ENCODE measurements at places on chromosomes 3 and 15. TPM values are rescaled to one million over a fixed set of nuclear protein-coding genes. Genes with fewer than 3 reads are reported as not detected.

The CAMP gene
- total RNA-seq: not detected

GRCh38 chr15:31554261-31554660, 227.6 kb downstream of the KLF13 start:
- no peak for DNase-seq
- H3K4me1 ChIP-seq: no peaks in the 10 kb centered on the region
- no peaks in the 10 kb centered on the region for H3K36me3 ChIP-seq
- H3K27ac ChIP-seq: no peak overlapping the region

DNA sequence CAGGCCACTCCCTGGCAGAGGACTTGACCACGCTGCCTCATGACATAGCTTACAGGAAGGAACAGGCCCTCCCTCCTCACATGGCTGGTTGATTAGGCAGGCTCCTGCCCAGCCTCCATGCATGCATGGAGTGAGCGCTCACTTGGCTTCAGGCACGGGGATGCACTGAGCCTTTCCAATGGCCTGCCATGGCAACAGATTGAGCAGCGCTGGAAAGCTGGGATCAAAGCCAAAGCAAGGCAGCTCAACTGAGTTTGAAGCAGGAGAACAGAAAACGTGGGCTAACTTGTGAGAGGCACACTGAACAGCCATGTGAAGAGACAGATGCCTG, 5.9 kb upstream of the GRAMD2A start:
- no peak for DNase-seq
- no peak overlapping the region for H3K4me3 ChIP-seq
- H3K27ac ChIP-seq: no peak overlapping the region

The EXD1 gene
- not detected for total RNA-seq

The LMAN1L gene
- not detected for total RNA-seq

The DCLK3 gene
- 0.62 TPM for total RNA-seq

The KIF9 gene
- total RNA-seq: 14.0 TPM

The MRPS25 gene
- total RNA-seq: 41.0 TPM

GRCh38 chr3:8736436-8736835, 2.8 kb downstream of the CAV3 start:
- H3K27me3 ChIP-seq: no peaks in the 10 kb centered on the region
- no peak overlapping the region for H3K27ac ChIP-seq
- H3K4me3 ChIP-seq: no peak overlapping the region
- peaks cover 14% of the 10 kb centered on the region for H3K4me1 ChIP-seq
- H3K36me3 ChIP-seq: no peaks in the 10 kb centered on the region
- no peak for DNase-seq

DNA sequence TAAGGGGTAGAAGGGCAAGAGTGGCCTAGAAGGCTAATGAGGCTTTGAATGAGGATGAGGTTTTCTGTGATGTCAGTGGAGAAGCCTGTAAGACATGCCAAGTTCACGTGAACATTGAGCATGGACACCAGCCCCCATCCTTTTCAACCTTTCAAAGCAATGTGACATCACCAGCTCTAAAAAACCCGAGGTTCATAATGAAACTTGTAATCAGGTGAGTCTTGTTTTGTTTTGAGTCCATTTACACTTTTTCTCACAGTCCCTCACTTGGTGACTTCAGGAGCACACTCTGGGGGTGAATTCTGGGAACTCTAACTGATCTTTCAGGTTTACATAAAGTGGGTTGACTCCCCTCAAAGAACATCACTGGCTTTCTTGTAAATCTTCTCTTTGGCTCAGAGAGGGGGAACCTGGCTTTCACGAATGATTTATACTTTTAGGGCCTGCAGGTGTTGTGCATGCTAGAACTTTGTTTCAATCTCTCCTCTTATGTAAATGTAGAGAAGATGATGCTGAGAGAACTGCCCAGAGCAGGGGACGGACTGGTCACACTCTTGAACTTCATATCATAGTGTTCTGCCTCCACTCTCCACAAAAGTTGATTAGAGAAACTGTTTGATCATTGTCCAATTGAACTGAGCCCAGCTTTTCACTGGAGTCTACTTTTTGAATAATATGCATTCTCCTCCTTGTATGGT, 224.7 kb upstream of the SATB1 start:
- H3K4me1 ChIP-seq: no peaks in the 10 kb centered on the region
- no peak for DNase-seq

The BNC1 gene
- total RNA-seq: 1.6 TPM

DNA sequence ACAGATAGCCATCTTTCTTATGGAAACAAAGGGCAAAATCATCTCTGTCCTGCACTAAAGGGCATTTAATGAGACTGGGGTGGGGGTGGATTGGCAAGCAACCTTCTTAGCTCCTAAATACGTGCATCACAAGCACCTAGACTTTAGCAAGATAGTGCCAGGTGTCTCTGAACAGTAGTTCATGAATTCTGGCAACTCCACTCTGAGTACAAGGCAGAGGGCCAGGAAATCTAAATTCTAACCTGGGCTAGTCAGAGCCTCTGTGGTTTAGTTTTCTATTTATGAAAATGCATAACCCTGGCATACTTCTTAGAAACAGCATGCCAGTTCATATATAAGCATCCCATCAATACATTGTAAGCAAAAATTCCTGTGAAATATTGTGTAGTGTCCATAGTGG, 788.5 kb downstream of the MCTP2 start:
- no peak overlapping the region for H3K4me3 ChIP-seq
- no peak for DNase-seq
- no peak overlapping the region for H3K27ac ChIP-seq
- H3K27me3 ChIP-seq: no peaks in the 10 kb centered on the region
- peaks cover 9% of the 10 kb centered on the region for H3K4me1 ChIP-seq
- no peaks in the 10 kb centered on the region for H3K36me3 ChIP-seq

DNA sequence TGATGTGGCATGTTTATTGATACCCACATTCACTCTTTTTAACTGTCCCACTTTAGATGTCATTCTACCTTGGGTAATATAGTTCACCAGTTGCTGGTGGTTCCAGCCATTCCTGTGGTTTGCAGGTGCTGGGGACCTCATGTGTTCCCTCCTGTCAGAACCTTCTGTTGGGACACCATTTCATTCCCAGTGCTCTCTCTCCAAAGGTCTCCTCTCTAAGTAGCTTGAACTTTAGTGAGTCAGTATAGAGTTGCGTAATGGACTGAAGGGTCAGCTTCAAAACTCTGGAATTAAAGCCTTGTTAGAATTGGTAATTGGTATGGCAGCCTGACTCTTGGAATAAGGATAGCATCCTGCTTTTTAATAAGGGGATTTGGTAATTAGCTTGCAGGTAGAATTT, 108.5 kb downstream of the PLCL2 start:
- H3K27me3 ChIP-seq: peaks cover 47% of the 10 kb centered on the region
- no peak overlapping the region for H3K27ac ChIP-seq
- no peaks in the 10 kb centered on the region for H3K4me1 ChIP-seq
- no peak for DNase-seq
- H3K36me3 ChIP-seq: no peaks in the 10 kb centered on the region

DNA sequence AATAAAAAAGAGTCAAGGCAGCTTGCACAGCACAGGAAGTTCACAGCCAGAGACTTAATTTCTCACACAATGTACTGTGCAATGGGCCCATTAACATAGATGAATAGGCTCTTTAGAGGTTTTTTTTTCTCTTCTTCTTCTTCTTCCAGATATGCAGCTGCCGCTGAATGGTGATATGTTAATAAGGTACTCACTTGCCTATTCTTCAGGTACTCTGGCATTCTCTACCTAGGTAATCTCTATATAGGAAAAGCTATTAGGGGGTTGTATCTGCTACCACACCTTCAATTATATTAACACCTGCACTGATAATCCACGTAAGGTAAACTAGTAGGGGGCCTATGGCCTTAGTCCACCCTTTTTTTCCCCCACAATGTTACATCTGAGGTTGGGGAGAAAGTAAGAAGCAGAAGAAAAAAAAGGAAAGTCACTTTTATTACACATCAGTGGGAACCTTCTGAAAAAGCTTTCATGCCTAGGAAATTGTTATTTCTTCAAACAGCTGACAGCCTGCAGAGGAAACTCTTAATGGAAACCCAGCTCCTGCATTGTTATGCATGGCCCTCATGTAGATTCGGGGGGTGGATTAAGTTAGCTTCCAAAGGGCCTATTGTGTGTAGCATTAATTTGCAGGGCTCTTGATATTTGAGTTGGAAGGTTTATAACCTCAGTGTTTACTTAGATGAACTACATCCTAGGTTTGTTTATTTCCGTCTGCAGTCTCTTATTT, 525.5 kb downstream of the ZIC1 start:
- H3K4me1 ChIP-seq: peaks cover 83% of the 10 kb centered on the region
- no peaks in the 10 kb centered on the region for H3K36me3 ChIP-seq
- peak; percentile 85 for DNase-seq
- H3K27me3 ChIP-seq: no peaks in the 10 kb centered on the region
- H3K4me3 ChIP-seq: peak overlapping the region; percentile 21

- H3K36me3 ChIP-seq: peaks cover 18% of the 10 kb centered on the region
- H3K27ac ChIP-seq: no peak overlapping the region
- H3K4me1 ChIP-seq: no peaks in the 10 kb centered on the region
- no peak overlapping the region for H3K4me3 ChIP-seq
- H3K27me3 ChIP-seq: no peaks in the 10 kb centered on the region
- DNase-seq: no peak
Observed at GRCh38 chr15:28154283-28154682, 55.2 kb upstream of the OCA2 start.

- H3K27ac ChIP-seq: no peak overlapping the region
- H3K4me1 ChIP-seq: peaks cover 30% of the 10 kb centered on the region
- no peak for DNase-seq
- no peak overlapping the region for H3K4me3 ChIP-seq
Observed at GRCh38 chr3:16350597-16351318, 85.7 kb downstream of the OXNAD1 start.

DNA sequence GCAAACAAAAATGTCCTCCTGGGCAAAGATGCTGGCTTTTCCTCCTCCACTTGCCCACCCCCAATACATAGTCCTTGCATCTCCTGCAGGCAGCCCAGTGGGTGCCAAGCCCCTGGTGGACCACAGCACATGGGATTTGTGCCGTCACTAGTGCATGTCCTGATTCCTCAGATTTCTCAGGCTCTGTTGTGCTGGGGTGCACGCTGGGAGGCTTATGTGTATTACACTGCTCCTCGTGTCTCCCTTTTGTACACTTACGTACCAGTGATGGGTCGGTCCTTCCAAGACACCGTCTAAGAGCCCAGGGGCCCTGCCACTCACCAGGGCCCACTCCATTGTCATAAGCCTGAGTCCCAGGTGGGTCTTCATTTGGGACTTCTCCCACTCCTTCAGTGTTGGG, 70.1 kb downstream of the PLXNA1 start:
- H3K27me3 ChIP-seq: no peaks in the 10 kb centered on the region
- H3K36me3 ChIP-seq: no peaks in the 10 kb centered on the region
- H3K4me3 ChIP-seq: no peak overlapping the region
- no peaks in the 10 kb centered on the region for H3K4me1 ChIP-seq

The PPP1R14D gene
- total RNA-seq: not detected

DNA sequence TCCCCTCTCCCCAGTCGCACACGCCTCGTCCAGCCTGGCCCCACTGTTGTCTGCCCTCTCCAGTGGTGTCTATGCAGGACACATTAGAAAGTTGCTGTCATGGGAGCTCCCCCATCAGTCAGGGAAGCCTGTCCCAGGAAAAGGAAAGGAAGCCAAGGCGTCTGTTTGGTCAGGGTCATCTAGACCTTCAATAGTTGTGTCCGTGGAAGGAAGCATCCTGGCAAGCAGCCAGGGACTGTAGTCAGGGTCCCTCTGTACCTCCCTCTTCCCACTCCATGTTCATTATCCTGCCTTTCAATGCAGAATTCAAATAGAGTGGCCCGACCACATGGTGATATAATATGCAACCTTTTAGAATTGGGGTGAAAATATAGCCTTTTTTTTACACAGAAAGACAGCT, 60.7 kb upstream of the RAB6B start:
- H3K4me1 ChIP-seq: no peaks in the 10 kb centered on the region
- no peak overlapping the region for H3K4me3 ChIP-seq
- DNase-seq: no peak
- H3K27ac ChIP-seq: no peak overlapping the region
- H3K27me3 ChIP-seq: no peaks in the 10 kb centered on the region

The DMXL2 gene
- 21.6 TPM for total RNA-seq

GRCh38 chr15:83616840-83617239, 37.1 kb upstream of the ADAMTSL3 start:
- no peak for DNase-seq
- no peaks in the 10 kb centered on the region for H3K27me3 ChIP-seq
- no peak overlapping the region for H3K27ac ChIP-seq
- H3K4me3 ChIP-seq: no peak overlapping the region
- no peaks in the 10 kb centered on the region for H3K4me1 ChIP-seq

- H3K4me3 ChIP-seq: peak overlapping the region; percentile 49
- H3K27ac ChIP-seq: no peak overlapping the region
- H3K36me3 ChIP-seq: no peaks in the 10 kb centered on the region
- no peaks in the 10 kb centered on the region for H3K27me3 ChIP-seq
- peaks cover 11% of the 10 kb centered on the region for H3K4me1 ChIP-seq
- no peak for DNase-seq
Observed at GRCh38 chr15:74599156-74599555, 16.5 kb upstream of the CLK3 start.

GRCh38 chr3:65928110-65928509, 110.6 kb downstream of the MAGI1 start:
- peak overlapping the region; percentile 3 for H3K27ac ChIP-seq
- H3K27me3 ChIP-seq: no peaks in the 10 kb centered on the region
- 0 out of 2 replicates have a peak overlapping the region, but pooled peaks have one; percentile 12 for H3K4me3 ChIP-seq
- H3K4me1 ChIP-seq: peaks cover 39% of the 10 kb centered on the region

- H3K27me3 ChIP-seq: no peaks in the 10 kb centered on the region
- H3K36me3 ChIP-seq: no peaks in the 10 kb centered on the region
- H3K4me1 ChIP-seq: no peaks in the 10 kb centered on the region
- DNase-seq: no peak
Observed at GRCh38 chr3:33687406-33688010, 30.5 kb downstream of the CLASP2 start.

The CSNK1G1 gene
- 13.4 TPM for total RNA-seq

The THAP10 gene
- total RNA-seq: 5.5 TPM

The ASB14 gene
- not detected for total RNA-seq

- H3K4me1 ChIP-seq: peaks cover 34% of the 10 kb centered on the region
- H3K27me3 ChIP-seq: no peaks in the 10 kb centered on the region
- peak overlapping the region; percentile 4 for H3K4me3 ChIP-seq
- peak overlapping the region; percentile 81 for H3K27ac ChIP-seq
- DNase-seq: peak; percentile 63
Observed at GRCh38 chr3:29972320-29972993, 633.9 kb upstream of the TGFBR2 start.

DNA sequence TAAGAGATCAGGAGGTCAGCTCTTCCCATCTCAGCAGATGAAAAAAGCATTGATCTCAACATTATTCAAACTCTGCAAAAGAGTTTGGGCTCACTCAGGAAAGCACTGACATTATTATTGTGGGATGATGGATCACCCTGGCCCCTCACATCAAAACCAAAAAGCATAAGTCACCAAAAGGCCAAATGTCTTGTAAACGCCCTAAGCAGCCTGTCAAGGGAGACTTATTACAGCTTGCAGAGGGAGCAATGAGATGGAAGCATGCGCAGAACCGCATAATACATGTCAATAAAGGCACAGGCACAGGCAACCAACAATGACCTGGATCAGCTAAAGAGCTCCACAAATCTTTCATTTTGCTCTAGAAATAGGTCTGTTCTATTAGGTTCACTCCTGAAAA, 4.6 kb downstream of the FSIP1 start:
- H3K27ac ChIP-seq: no peak overlapping the region
- H3K4me1 ChIP-seq: peaks cover 14% of the 10 kb centered on the region
- H3K27me3 ChIP-seq: no peaks in the 10 kb centered on the region
- H3K36me3 ChIP-seq: no peaks in the 10 kb centered on the region

The KBTBD13 gene
- total RNA-seq: not detected

The DNAJB8 gene
- not detected for total RNA-seq

The DAPK2 gene
- total RNA-seq: 3.9 TPM

GRCh38 chr15:64807751-64808222, 17.7 kb downstream of the PIF1 start:
- peak; percentile 100 for DNase-seq
- H3K4me3 ChIP-seq: peak overlapping the region; percentile 46
- H3K27ac ChIP-seq: peak overlapping the region; percentile 100

The SLC15A2 gene
- 5.2 TPM for total RNA-seq

The RBP2 gene
- total RNA-seq: not detected

The MAP1A gene
- total RNA-seq: 2.0 TPM

The PP2D1 gene
- total RNA-seq: not detected

The GOLGA8Q gene
- total RNA-seq: not detected

The CD200R1 gene
- 0.28 TPM for total RNA-seq
